ENCODE measurements at places on chromosomes 1 and 21.
A peak's percentile ranks its signal among the peaks of the same experiment; 100 is the strongest.

- no peak for DNase-seq
Observed at GRCh38 chr1:67171978-67172377, 5.7 kb downstream of the IL23R start.

GRCh38 chr21:33403786-33404585, 773 bp downstream of the IFNGR2 start:
- peak; percentile 29 for DNase-seq

DNA sequence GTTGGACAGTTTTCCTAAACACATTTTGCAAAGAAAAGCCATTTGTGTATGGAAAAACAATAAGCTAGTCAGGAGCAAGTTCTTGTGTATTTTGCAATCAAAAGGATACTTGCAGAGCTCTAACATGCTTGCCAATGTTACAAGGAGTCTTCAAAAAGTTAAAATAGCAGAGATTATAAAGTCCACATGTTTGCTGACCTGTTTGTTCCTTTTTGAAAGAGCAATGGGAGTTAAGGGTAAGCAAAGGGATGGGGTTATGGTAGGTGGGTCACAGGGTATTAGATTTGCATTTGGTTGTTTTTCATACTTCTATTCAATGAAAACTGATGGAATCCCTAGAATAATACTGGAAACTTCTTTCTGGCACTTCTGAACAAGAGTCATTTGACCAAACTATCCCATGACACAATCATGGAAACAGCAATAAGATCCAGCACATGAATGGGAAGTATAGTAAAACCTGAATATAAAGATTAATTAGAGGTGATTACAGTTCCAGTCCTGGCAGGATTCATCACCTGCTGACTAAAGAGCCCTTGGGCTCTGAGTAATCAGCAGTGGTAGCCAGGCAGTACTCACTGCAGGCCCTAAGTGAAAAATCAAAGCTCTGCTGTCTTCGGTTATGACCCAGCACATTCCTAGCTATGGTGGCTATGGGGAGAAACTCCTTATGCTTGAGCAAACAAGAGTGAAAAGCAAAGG, 27.1 kb upstream of the ZC3H11B start:
- DNase-seq = no peak

DNA sequence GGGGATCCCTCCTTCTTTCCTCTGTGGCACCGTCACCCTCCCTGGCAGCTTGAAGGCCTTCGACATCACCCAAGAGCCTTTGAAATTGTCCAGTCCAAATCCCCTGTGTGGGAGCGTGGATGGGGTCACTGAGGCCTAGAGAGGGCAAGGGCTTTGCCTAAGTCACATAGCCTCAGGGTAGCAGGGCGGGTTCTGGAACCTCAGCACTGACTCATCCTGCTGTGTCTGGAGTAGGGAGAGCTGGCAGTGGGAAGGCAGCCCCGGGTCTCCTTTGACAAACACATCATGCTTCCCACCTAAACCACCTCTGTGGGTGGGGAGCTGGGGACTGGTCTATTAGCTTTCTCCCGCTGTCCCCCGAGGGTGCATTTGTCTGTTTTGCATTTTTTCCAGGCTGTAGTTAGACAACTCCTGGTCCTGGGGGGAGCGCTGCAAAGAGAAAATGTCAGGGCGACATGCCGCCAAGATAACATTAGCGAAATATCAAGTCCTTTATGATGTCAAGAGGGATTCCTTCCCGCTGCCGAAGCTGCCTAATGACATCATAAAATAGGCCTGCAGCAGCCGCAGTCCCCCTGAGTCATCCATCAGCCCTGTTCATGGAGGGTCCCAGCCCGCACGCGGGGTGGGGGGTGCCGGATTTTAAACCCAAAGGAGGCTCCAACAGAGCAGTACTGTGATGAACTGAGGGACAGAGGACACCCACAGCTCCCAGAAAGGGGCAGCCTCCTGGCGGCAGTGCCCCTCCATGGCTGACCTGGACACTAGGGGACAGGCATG, 77.0 kb upstream of the POU3F1 start:
- DNase-seq = no peak

DNA sequence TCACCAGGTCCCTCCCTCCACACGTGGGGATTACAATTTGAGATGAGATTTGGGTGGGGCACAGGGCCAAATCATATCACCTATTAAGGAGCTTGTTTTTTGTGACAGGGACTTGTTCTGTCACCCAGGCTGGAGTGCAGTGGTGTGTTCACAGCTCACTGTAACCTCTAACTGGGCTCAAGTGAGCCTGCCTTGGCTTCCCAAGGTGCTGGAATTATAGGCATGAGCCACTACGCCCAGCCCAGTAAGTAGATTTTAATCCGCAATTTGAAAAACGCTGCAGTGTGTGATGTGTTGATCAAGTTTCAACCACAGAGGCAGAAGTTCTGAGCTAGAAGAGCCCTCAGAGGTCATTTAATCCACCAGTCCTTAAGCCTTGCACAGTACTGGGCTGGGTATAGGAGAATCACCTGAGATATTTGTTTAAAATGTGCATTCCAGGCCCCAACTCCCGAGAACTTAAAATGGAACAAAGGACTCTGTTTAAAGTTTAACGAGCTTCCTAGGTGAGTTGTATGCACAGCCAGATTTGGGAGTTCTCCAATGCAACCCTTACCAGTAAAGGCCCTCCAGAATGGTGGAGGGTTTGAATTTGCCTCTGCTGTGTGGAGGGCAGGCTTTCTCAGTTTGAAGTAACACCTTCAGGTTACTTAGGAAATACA, 13.4 kb downstream of the RPL11 start:
- DNase-seq = no peak

- DNase-seq = peak; percentile 29
Observed at GRCh38 chr1:97138515-97139032, 417.0 kb downstream of the PTBP2 start.

DNA sequence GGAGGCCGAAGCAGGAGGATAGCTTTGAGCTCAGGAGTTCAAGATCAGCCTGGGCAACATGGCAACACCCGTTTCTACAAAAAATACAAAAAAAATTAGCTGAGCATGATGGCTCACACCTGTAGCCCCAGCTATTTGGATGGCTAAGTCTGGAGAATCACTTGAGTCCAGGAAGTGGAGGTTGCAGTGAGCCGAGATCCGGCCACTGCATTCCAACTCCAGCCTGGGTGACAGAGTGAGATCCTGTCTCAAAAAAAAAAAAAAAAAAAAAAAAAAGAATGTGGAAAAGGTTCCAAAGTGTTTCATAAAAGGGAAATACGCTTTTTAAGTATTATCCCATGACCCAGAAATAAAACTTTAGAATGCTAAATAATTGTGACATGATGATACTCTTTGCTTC, 8.0 kb downstream of the S1PR1 start:
- DNase-seq = no peak

GRCh38 chr21:42465008-42465802, 30.8 kb downstream of the RSPH1 start:
- DNase-seq = no peak

GRCh38 chr21:42413500-42413899, 9.8 kb downstream of the UBASH3A start:
- no peak for DNase-seq

DNA sequence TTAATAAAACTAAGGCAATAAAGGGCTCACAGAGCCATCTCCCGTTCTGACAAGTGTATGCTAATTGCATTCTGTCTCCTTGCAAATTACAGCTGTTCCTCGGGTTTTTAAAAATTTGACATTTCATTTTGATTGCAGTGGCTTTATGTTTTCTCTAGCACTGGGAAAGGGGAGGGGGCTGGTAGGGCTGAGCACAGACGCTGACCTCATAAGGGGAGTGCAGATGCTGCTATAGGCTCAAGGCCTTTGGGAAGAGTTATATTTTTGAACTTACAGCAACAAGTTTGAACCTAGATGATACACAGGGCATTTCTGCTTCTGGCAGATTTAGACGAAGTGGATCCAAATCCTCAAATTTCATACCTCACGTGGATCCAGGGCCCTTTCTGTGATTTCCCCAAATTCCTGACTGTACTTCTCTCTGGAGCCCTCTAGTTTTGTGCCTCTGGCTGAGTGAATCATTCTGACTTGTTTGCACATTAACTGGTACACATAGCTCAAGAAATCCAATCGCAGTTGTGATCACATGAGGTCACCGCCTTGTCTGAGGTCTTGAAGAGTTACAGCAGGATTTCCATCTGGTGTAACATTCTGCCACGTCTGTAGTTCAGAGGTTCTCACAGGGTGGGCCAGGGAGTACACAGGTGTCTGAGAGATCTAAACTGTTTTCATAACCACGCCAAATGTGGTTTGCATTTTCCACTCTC, 230.3 kb downstream of the C1orf94 start:
- DNase-seq = peak; percentile 99

Measured in NCI-H2171 treated with DMSO at 0.1 percent for 48 hours (cell line).